ENCODE measurements at places on chromosomes 3 and 15. TPM values are rescaled to one million over a fixed set of nuclear protein-coding genes. Genes with fewer than 3 reads are reported as not detected.

The ITIH3 gene
- total RNA-seq, result 0.44 TPM

The KNL1 gene
- total RNA-seq, result 30.6 TPM

The ASB14 gene
- not detected for total RNA-seq

The IL16 gene
- total RNA-seq, result 0.81 TPM

The TP63 gene
- total RNA-seq, result not detected

The TM4SF4 gene
- 0.91 TPM for total RNA-seq

The ARPIN gene
- 8.8 TPM for total RNA-seq

The IQCB1 gene
- 22.2 TPM for total RNA-seq

The SUSD5 gene
- not detected for total RNA-seq

The GP5 gene
- total RNA-seq, result 0.15 TPM

The GAP43 gene
- not detected for total RNA-seq

The GOLGA6L10 gene
- total RNA-seq, result 1.2 TPM

The CCR8 gene
- not detected for total RNA-seq

The LTF gene
- not detected for total RNA-seq

The OCA2 gene
- total RNA-seq, result not detected

The NPAP1 gene
- not detected for total RNA-seq

The CHRNA7 gene
- 6.8 TPM for total RNA-seq

The GOLGA6D gene
- 0.12 TPM for total RNA-seq

The CLDN1 gene
- total RNA-seq, result 0.20 TPM

The CFAP92 gene
- total RNA-seq, result 3.6 TPM

The ERICH6 gene
- total RNA-seq, result not detected

The ITIH1 gene
- 0.37 TPM for total RNA-seq

The ZBTB47 gene
- 6.3 TPM for total RNA-seq

The NIT2 gene
- 44.7 TPM for total RNA-seq

The LPP gene
- total RNA-seq, result 54.0 TPM

The MOBP gene
- total RNA-seq, result not detected

The PIF1 gene
- total RNA-seq, result 34.9 TPM

The KCNMB2 gene
- not detected for total RNA-seq

The FAM174B gene
- 0.30 TPM for total RNA-seq

The CACNA2D2 gene
- 10.2 TPM for total RNA-seq

The GOLGA8S gene
- 0.15 TPM for total RNA-seq

The CYP8B1 gene
- total RNA-seq, result 0.12 TPM

The LPCAT4 gene
- 77.1 TPM for total RNA-seq

The PLEKHO2 gene
- 8.0 TPM for total RNA-seq

The ABTB1 gene
- total RNA-seq, result 19.4 TPM

The OIP5 gene
- 19.7 TPM for total RNA-seq

The ST8SIA2 gene
- not detected for total RNA-seq

The AQP9 gene
- 0.12 TPM for total RNA-seq

The FOXL2NB gene
- 0.93 TPM for total RNA-seq

The TEX55 gene
- total RNA-seq, result not detected

The C15orf62 gene
- 0.10 TPM for total RNA-seq

The RLBP1 gene
- 0.12 TPM for total RNA-seq

The UBXN7 gene
- 67.0 TPM for total RNA-seq

The ASTE1 gene
- total RNA-seq, result 2.4 TPM

The PRR20G gene
- total RNA-seq, result 0.30 TPM

The ANKRD34C gene
- total RNA-seq, result not detected

The LDHAL6B gene
- not detected for total RNA-seq

All from HCT116 (cell line).